ENCODE measurements at places on chromosomes 7 and 10.

GRCh38 chr10:30510184-30510931 is 76.4 kb downstream of the MAP3K8 start:
- peak; percentile 33 for DNase-seq

DNA sequence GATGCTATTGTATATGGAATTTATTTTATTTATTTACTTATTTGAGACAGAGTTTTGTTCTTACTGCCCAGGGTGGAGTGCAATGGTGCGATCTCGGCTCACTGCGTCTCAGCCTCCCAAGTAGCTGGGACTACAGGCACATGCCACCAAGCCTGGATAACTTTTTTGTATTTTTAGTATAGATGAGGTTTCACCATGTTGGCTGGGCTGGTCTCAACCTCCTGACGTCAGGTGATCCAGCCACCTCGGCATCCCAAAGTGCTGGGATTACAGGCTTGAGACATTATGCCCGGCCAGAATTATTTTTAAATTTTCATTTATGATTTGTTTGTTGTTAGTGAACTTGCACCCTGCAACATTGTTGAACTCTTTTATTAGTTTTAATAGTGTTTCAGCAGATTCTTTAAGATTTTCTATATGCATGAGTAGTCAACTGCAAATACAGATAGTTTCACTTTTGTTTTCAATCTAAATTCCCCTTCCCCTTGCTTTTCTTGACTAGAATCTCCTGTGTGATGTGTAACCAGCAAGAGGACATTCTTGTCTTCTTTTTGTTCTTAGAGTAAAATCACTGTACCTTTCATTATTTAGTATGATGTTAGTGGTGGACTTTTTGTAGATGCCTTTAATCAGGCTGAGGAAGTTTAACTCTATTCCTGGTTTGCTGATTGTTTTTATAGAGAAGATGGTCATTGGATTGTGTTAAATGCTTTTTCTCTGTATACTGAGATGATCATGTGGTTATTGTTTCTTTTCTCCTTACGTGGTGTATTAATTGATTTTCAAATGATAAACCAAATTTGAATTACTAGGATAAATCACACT is 27.8 kb downstream of the ZNF33A start:
- no peak for DNase-seq

- no peak for DNase-seq
Measured at GRCh38 chr10:6815346-6815745, 235.3 kb upstream of the PRKCQ start.

DNA sequence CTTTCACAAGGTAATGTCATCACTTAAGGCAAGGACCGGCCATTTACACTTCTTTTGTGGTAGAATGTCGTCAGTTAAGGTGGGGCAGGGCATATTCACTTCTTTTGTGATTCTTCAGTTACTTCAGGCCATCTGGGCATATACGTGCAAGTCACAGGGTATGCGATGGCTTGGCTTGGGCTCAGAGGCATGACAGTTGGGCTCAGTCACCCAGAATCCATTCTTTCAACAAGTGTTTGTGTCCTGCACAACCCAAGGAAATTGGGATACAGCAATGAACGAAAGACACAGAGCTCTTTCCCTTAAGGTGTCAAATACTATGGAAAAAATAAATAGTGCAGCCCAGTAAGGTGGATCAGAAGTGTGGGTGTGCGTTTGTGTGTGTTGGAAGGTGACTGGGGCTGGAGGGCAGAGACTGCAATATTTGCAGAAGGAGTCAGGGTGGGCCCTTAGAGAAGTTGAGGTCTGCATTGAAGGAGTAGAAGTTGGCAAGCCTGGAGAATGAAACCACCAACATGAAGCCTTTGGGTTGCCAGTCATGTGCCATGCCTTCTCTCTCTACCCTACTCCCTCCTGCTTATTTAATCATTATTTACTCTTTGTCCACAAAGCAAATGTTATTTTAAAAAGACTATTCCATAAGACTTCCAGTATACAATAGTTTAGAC is 222.8 kb upstream of the PRKCQ start:
- DNase-seq: no peak

GRCh38 chr7:69749994-69750393 is 151.7 kb downstream of the AUTS2 start:
- no peak for DNase-seq

All from stimulated activated CD4-positive, alpha-beta T cell treated with anti-CD3 and anti-CD28 coated beads, TNF-alpha, amount 100 ng/mL, for 48 hours (primary cell).